ENCODE measurements at places on chromosomes 7 and 10. TPM values are rescaled to one million over a fixed set of nuclear protein-coding genes. Genes with fewer than 3 reads are reported as not detected.

Gene OPALIN
- total RNA-seq = not detected

Gene ELOVL3
- total RNA-seq = 0.24 TPM

Gene PAOX
- 12.4 TPM for total RNA-seq

Gene ACBD7
- total RNA-seq = 2.5 TPM

Gene MYL7
- total RNA-seq = not detected

Gene TSPAN14
- total RNA-seq = 44.2 TPM

Gene ZNF467
- 0.53 TPM for total RNA-seq

Gene TAF3
- 16.5 TPM for total RNA-seq

Gene NEUROD6
- total RNA-seq = not detected

DNA sequence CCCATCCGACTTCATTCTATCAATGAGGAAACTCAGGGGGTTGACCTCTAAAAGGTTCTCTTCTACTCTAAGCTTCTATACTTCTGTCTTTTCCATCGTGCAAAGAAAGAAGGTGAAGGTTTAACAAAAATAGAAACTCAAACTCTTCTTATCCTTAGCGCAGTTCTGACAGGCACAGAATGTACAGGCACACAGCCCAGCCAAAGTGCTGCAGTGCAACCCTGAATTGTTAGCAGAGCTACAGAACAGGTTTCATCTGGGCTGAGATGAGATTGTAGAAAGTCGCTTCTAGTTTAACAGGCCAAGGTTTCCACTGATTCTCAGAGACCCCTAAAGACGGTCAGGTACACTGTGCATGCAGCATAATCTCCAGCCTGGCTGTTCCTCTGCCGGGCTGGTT is 79.3 kb upstream of the AFAP1L2 start:
- H3K4me1 ChIP-seq = peaks cover 54% of the 10 kb centered on the region
- H3K36me3 ChIP-seq = peaks cover 36% of the 10 kb centered on the region
- peak overlapping the region; percentile 63 for H3K27ac ChIP-seq
- no peaks in the 10 kb centered on the region for H3K27me3 ChIP-seq

GRCh38 chr10:122051609-122052385 is 62.8 kb downstream of the TACC2 start:
- peaks cover 10% of the 10 kb centered on the region for H3K27me3 ChIP-seq
- no peaks in the 10 kb centered on the region for H3K36me3 ChIP-seq
- no peak overlapping the region for H3K4me3 ChIP-seq
- no peak overlapping the region for H3K27ac ChIP-seq

- no peak for DNase-seq
- no peak overlapping the region for H3K27ac ChIP-seq
- no peaks in the 10 kb centered on the region for H3K4me1 ChIP-seq
- H3K36me3 ChIP-seq = no peaks in the 10 kb centered on the region
Observed at GRCh38 chr7:112594397-112594796, 113.6 kb downstream of the LSMEM1 start.

DNA sequence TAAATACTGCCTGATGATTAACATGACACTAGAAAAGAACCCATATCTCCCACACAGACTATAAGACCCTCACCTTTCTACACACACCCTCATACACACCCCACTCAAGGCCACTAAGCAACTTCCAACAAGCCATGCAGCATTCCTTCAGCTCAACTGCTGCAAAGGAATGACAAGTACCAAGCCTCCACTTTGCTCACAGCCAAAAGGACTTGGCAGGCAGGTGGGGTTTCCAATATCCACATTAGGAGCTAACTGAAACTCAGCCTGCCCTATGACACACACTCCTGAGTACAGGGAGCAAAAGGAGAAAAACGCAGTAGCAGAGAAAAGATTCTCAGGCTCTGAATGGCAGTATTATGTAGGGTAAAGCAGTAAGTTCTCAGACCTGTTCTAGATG is 13.4 kb downstream of the USP54 start:
- no peak overlapping the region for H3K4me3 ChIP-seq
- H3K4me1 ChIP-seq = no peaks in the 10 kb centered on the region
- DNase-seq = no peak
- no peak overlapping the region for H3K27ac ChIP-seq
- no peaks in the 10 kb centered on the region for H3K27me3 ChIP-seq
- H3K36me3 ChIP-seq = no peaks in the 10 kb centered on the region

DNA sequence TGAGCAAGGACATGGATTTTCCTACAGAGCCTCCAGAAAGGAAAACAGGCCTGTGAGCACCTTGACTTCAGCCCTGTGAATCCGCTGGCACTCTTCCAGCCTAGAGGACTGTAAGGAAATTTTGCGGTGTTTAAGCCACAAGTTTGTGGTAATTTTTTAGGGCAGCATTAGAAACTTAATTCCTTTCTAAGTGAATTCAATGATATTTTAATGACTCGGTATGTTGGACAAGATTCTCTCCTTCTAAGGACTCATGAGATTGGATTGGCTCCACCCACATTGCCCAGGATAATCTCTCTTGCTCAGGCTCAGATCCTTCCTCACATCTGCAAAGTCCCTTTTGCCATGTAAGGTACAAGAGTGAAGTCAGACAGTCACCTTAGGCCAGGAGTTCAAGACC is 4.5 kb downstream of the LYZL2 start:
- H3K27me3 ChIP-seq = peaks cover 11% of the 10 kb centered on the region
- H3K36me3 ChIP-seq = no peaks in the 10 kb centered on the region
- H3K4me1 ChIP-seq = peaks cover 11% of the 10 kb centered on the region
- H3K4me3 ChIP-seq = no peak overlapping the region
- DNase-seq = no peak

DNA sequence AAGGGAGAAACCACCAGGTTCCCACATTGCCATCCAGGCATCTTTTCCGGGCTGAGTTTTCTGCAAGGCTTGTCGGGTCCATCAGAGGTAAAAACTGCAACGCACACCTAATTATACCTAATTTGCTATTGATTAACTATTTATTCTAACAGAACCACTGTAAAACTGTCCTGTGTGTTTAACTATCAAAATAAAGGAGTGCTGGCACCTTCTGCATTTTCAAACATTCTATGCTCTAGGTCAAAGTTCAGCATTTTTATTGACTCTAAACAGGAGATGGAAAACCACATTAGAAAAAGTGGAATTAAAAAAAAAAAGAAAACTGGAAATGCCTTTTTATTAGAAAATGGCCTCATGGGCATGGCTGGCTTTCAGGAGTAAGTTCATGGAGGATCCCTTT is 82.0 kb downstream of the ADARB2 start:
- H3K27ac ChIP-seq = no peak overlapping the region
- H3K27me3 ChIP-seq = peaks cover 23% of the 10 kb centered on the region
- H3K4me3 ChIP-seq = no peak overlapping the region
- no peak for DNase-seq
- no peaks in the 10 kb centered on the region for H3K4me1 ChIP-seq
- H3K36me3 ChIP-seq = no peaks in the 10 kb centered on the region

GRCh38 chr10:47277352-47278151 is 22.4 kb upstream of the GDF10 start:
- H3K4me3 ChIP-seq = peak overlapping the region; percentile 35
- no peaks in the 10 kb centered on the region for H3K27me3 ChIP-seq
- DNase-seq = peak; percentile 60
- H3K27ac ChIP-seq = no peak overlapping the region

GRCh38 chr10:122531939-122532338 is 28.6 kb upstream of the DMBT1 start:
- H3K4me3 ChIP-seq = no peak overlapping the region
- DNase-seq = no peak
- no peaks in the 10 kb centered on the region for H3K4me1 ChIP-seq
- H3K36me3 ChIP-seq = no peaks in the 10 kb centered on the region
- no peak overlapping the region for H3K27ac ChIP-seq

DNA sequence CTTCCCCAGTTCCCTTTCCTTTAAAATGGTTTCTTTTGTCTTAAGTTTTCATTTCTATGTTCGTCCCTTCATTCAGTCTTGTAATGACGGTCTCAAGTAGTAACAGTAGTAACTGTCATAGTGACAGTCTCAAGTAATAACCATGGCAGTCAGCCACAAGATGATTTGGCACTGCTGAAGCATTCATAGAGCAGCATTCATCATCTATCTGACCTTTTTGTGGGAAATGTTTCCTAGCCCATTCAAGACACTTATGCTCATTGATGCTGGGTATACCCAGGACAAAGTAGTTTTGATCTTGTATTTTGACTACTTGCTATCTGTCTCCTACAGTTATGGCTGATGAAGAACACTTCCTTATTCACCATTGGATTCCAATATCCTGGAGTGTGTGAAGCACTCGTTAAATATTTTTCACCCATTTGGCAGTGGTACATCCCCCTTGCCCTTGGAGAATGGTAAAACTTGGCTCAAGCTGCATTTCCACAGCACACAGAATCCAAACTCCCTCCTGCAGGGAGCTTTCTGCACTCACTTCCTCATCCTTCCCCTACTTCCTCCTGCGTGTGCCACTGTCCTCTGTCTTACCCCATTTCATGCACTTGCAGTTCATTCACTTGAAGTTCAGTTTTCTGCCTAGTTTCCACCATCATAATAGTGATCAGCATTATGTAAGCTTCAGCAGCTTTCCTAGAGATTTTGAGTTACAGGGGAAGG is 19.0 kb downstream of the GIMAP4 start:
- H3K27me3 ChIP-seq = no peaks in the 10 kb centered on the region
- peak overlapping the region; percentile 16 for H3K27ac ChIP-seq
- H3K4me1 ChIP-seq = peaks cover 33% of the 10 kb centered on the region
- peak overlapping the region; percentile 57 for H3K4me3 ChIP-seq

- H3K4me1 ChIP-seq = peaks cover 19% of the 10 kb centered on the region
- H3K27me3 ChIP-seq = peaks cover 14% of the 10 kb centered on the region
- no peaks in the 10 kb centered on the region for H3K36me3 ChIP-seq
- no peak overlapping the region for H3K27ac ChIP-seq
- DNase-seq = no peak
Observed at GRCh38 chr7:151209588-151209987, 700 bp downstream of the H2BK1 start.

GRCh38 chr7:135409845-135410542 is 99.9 kb downstream of the CNOT4 start:
- no peaks in the 10 kb centered on the region for H3K27me3 ChIP-seq
- H3K4me1 ChIP-seq = peaks cover 6% of the 10 kb centered on the region

DNA sequence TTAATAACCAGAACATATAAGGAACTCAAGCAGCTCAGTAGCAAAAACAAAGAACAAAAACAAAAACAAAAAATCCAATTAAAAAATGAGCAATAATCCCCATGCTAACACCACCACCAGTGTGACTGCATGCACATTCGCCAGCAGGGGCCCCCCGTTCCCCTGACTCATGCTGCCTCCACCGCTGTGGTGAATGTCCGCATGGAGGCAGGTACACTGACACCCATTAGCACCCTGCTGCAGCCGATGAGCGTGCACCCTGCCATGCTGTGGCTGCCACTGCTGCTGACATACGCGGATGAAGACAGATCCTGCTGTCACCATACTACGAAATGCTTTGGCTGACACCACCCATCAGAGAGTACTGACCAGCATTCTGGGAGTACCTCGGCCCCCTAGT is 321.6 kb upstream of the LRRTM3 start:
- H3K36me3 ChIP-seq = peaks cover 5% of the 10 kb centered on the region
- H3K4me1 ChIP-seq = no peaks in the 10 kb centered on the region
- DNase-seq = no peak
- no peak overlapping the region for H3K4me3 ChIP-seq
- no peak overlapping the region for H3K27ac ChIP-seq

DNA sequence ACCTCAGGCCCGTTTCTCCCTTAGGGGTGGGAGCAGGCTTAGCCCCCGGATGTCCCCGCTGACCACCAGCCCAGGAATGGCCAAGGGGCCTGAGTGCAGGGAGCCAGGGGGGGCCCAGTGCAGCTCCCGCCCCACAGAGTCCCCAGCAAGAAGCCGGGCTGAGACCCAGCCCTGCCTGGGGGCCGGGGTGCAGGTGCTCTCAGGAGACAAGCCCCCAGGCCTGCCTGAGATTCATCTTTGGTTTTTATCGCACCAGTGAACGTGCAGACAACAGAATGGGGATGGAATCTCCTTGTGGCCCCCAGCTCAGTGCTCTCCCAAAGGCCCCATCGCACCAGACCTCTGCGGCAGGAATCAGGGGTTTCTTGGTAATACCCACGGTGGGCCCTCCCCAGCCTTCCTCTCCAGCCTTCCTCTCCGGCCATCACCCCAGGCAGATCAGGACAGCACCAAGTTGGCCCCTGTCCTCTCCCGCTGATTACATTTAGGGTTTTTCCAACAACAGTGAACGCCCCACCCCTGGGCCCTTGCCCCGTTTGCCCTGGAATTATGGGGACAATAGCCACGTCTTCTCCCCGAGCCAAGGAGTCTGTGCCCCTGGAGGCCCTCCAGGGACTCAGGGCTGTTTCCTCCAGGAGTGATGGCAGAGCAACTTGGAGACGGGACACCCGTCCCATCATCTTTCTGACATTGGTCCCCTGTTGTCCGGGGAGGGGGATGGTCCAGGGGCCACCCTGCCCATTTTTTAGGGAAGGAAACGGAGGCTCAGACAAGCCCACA is 22.4 kb downstream of the ADAP1 start:
- H3K4me1 ChIP-seq = peaks cover 41% of the 10 kb centered on the region
- no peak overlapping the region for H3K27ac ChIP-seq
- peaks cover 4% of the 10 kb centered on the region for H3K36me3 ChIP-seq
- H3K4me3 ChIP-seq = no peak overlapping the region

DNA sequence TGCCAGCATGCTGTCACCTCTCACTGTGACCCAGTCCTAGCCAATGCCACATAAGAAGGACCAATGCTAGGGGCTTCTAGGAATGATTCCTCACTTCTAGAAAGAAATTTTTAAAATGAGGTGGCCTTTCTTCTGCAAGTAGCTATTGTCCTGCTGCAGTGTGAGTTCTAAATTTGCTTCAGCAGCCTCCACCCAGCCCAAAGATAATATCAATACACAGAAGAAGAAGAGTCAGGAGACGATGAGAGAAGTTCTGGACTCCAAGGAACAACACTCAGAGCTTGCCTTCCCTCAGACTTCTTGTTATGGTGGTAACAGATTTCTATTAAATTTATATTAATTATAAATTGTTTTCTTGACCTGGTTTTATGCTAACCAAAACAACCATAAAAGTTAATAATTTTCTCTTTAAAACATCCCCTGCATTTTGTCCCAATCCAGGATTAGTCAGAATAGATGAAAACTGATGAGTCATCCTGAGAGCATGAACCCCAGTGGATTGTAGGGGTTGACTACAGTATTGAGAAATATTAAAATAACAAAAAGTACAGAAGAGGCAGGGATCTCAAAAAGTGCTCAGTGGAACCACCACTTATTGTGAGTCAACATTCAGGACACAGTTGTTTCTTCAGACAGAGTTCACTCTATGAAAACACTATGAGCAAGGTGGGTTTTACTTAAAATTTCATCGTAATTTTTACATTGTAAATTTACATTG is 29.6 kb upstream of the AKR1C2 start:
- DNase-seq = no peak
- H3K27ac ChIP-seq = no peak overlapping the region
- H3K4me1 ChIP-seq = no peaks in the 10 kb centered on the region
- H3K36me3 ChIP-seq = peaks cover 8% of the 10 kb centered on the region
- no peak overlapping the region for H3K4me3 ChIP-seq
- H3K27me3 ChIP-seq = peaks cover 5% of the 10 kb centered on the region

DNA sequence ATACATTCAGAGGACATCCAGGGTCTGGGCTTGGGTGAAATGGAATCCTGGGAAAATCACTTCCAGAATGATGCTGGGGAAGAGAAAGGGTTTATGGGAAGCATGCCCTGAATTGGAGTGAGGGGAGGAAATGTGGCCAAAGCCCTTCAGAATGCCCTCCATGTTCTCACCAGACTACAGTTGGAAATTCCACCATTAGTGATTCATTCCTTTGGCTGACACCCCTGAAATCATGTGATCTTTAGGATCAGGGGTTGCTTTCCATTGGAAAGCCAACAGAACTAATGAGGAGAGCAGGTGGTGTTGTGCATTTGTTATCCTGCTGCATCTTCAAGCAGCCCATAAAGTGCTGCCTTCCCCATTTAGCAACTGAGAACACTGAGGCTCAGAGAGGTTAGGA is 20.8 kb upstream of the RADIL start:
- no peaks in the 10 kb centered on the region for H3K36me3 ChIP-seq
- H3K27me3 ChIP-seq = peaks cover 7% of the 10 kb centered on the region
- DNase-seq = no peak
- no peak overlapping the region for H3K4me3 ChIP-seq
- H3K27ac ChIP-seq = no peak overlapping the region
